Cortex of kidney (tissue), 1 donor: ENCODE measurements at places on chromosomes 5 and 9.

GRCh38 chr5:166909926-166910325 lies 1381.5 kb upstream of the WWC1 start:
- DNase-seq = no peak

GRCh38 chr9:36191686-36192085 lies 965 bp downstream of the CLTA start:
- DNase-seq = no peak

- no peak for DNase-seq
These were observed 3.0 kb downstream of the ARSI start for GRCh38 chr5:150299571-150300327.

GRCh38 chr5:17061973-17062470 lies 125.9 kb upstream of the MYO10 start:
- DNase-seq = no peak

- no peak for DNase-seq
These were observed 60.8 kb downstream of the MARCHF3 start for GRCh38 chr5:126969548-126969947.

- no peak for DNase-seq
These were observed 443.9 kb downstream of the TLE1 start for GRCh38 chr9:81245254-81245956.

- DNase-seq = no peak
These were observed 111.0 kb upstream of the PTCH1 start for GRCh38 chr9:95627802-95628201.

- no peak for DNase-seq
These were observed 228.2 kb downstream of the ADGRV1 start for GRCh38 chr5:90786756-90787155.

- DNase-seq = no peak
These were observed 180.9 kb downstream of the IRX2 start for GRCh38 chr5:2570586-2570985.

GRCh38 chr5:177107159-177107558 lies 20.4 kb downstream of the FGFR4 start:
- no peak for DNase-seq

- no peak for DNase-seq
These were observed 521 bp upstream of the PTGS1 start for GRCh38 chr9:122370303-122370702.

DNA sequence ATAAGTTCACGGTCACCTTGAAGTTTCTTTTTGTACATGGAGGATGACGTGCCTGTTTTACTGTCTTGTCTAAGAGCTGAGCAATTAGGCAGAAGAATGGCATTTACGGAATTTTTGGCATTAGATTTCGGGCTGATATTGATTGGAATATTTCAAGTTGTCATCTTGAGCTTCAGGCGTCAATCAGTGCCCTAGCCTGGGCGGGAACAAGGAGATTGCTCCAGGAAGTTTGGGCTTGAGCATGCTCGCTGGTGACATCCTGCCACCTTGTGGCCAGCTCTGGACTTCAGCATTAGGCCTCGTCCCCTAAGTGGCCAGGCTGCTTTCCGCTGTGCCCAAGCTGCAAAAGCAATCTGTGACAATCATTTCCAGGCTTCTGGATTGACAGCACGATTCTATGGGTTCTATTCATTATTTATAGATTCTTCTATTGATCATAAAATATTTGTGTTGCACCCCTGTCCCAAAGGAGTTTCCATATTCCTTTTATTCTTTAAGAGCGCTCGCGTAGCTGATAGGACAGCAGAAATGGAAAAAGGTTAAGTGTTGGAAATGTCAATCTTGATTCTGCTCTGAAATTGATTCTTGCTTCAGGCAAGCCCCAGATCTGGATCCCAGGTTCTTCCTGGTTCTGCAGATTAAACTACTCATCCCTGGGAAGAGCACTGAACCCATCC lies 79.3 kb downstream of the SLC28A3 start:
- DNase-seq = no peak
